ENCODE measurements at places on chromosomes 4 and X.

DNA sequence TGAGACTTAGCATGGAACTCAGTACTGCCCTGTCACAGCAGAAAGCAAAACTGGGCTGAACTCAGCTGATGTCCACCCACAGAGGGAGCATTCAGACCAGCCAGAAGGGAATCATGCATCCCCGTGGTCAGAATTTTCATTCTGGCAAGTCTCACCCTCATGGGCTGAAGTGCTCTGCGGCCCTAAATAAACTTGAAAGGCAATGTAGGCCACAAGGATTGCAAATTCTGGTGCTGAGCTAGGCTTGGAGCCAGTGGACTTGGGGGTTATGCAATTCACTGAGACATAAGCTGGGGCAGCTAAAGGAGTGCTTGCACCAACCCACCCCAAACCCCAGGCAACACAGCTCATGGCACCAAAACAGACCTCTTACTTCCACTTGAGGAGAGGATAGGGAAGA lies 494.1 kb downstream of the GABRG1 start:
- no peak for DNase-seq

DNA sequence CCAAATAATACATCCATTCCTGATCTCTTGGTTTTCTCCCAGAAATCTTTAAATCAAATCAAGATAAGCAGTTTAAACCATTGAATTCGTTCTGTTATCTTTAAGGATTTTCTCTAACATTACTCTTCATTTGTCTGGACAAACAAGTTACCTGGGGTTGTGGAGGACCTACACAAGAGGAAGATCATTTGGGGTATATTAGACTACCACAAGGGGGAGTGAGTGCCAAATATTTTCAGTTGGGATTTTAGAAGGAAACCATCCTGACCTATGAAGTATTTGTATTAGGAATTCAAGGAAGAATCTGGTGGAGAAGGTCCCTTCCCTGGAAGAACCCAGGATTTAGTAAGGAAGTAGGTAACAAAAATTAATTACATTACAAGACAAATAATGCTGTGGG lies 12.0 kb upstream of the DCHS2 start:
- no peak for DNase-seq

DNA sequence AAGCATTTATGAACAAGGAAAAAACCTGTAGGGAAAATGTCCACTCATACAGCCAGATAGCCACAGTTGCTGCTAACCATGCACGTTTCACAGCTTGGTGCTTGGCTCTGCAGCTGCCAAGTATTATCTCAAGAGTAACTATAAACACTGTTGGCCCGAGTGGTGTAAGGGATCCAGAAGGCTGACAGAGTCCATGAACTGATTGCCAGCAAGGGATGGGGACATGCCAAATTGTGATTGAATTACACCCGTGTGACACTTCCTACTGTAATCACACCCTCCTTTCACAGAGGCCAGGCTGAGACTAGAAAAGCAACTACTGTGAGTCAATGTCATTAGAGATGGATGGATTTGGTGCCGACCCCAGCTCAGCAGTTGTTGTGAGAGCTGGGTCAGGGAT lies 223.9 kb upstream of the ANKRD50 start:
- DNase-seq, result peak; percentile 7

DNA sequence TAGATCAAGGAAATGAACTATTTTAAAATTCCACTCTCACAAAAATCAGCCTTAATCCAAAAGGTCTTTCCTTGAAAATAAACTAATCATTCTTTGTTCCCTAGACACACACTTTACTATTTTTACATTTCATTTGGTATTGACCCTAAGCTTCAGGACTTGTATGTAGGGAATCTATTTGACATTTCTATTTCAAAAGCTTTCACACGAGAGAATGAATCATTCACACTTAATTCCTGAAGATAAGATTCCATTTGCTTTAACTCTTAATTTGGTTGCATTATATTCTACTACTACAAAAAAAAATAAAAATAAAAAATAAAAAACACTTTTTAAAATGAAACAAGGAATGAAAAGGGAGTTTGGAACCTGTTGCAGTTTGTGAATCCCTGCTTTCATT lies 43.7 kb downstream of the EDNRA start:
- no peak for DNase-seq

DNA sequence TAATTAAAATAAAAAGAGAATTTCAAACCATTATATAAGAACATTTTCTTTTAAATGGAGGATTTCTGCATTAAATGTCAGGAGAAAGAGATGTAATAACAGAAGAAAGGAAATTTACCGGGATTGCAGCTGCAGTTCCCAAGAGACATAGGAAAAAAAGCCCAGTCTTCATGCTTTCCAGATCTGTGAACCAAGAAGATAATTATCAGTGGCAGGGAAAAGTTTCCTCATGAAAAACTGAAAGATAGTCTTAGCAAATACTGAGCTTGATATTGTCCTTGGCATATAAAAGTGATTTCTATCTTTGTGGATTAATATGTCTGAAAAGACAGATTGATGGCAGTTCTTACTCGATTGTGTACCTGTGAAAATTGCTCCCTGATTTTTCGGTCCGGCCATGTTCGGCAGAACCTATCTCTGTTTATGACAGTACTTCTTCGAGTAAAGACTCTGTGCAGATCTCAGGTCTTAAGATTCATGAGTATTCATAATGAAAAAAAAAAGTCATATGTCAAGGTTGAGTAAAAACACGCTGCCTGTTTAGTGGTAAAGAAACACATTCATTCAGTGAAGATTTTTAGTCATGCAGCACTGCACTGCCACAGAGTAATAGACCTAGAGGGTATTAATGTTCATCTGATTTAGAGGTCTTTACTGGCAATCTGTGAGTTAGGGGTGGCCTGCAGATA lies 29.6 kb downstream of the SPARCL1 start:
- DNase-seq, result no peak
